Cerebellar nuclear complex (tissue), 1 donor: ENCODE measurements at places on chromosomes 1 and 21.

DNA sequence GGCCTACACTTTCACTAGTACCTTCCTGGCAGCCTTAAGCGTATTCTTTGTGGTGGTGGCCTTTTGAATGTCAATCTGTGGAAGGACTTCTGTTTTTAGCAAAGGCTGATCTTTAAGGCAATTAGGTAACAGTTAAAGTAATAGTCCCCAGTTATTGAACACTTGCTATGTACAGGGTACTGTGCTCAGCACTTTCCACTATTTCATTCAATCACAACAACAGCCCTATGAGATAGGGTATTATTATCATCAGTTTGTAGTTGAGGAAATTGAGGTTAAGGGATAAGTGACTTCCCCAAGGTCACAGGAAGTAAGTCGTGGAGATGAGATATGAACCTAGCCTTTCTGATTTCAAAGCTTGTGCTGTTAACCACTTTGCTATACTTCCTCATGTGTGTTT is 185.7 kb downstream of the ST6GALNAC3 start:
- DNase-seq = no peak

DNA sequence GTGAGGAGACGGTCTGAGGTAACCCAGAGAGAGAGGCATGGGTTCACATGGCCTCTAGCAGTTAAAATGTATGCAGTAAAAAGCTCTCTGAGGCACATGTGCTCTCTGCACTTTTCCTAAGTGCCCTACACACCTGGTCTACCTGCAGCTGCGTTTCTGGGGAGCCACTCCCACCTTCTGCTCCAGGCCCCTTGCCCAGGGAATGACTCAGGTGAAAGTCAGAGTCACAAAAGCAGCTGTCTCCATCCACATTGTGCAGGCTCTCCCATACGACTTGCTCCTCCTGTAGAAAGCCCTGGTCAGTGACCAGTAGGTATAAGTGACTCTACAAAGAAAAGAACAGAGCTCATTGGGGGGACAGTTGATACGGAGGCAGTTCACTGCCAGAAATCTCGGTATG is 8.8 kb downstream of the MINDY1 start:
- no peak for DNase-seq

GRCh38 chr1:87140831-87141540 is 187.7 kb upstream of the LMO4 start:
- no peak for DNase-seq

GRCh38 chr1:2383576-2383975 is 7.8 kb downstream of the MORN1 start:
- DNase-seq = no peak

DNA sequence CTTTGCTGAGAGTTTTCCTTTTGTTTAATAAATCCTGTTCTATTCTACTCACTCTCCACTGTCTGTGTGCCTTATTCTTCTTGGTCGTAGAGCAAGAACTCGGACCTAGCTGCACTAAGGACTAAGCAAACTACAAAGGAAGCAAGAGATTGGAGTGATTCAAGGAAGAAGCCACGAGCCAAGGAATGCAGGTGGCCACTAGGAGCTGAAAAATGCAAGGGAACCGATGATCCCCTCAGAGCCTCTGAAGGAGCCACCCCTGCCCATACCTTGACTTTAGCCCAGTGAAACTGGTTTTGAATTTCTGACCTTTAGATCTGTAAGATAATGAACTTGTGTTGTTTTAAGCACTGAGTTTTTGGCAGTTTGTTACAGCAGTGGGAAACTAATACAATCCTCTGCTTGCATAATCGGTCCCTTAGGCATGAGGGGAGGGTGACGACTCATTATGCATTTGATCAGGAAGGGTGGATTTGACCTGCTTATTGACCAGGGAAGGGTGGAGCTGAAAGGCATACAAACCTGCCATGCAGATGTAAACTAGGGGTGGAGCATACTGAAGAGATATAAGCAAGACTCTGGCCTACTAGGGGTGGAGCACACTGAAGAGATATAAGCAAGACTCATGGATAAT is 6.2 kb upstream of the CA6 start:
- no peak for DNase-seq

DNA sequence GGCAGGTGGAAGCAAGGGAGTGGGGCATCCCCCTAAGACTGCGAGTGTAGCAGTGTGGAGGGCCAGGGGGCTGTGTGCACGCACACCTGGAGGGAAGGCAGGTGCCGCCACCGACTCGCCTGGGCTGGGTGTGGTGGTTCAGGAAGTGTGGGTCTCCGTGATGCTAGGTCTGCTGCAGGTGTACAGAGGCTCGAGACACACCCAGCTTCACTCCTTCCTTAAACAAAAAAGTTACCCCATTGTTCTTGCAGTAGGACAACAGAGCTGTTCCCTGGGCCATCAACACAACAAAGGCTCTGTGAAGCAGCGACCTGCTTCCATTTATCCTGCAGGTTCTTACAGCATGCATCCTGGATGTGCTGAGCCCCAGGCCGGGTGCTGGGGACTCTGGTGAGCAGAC is 100.4 kb upstream of the TMEM51 start:
- DNase-seq = no peak

DNA sequence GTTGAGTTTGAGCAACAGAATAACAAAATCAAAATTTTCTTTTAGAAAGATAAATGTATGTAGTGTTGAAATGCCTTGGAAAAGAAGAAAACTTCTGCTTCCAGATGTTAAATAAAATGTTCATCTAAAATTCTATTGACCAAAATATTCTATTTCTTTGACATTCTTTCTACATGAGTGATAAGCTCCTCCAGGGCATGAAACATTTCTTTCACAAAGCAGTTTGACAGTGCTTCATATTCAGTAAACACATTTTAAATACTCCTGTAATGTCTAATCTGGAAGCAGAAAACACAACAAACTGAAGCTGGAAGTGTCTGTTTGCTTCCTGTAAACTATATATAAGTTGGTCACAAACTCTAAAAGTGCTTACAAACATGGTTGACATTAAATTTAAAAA is 61.5 kb downstream of the RGS21 start:
- DNase-seq = no peak
